ENCODE measurements at places on chromosomes 2 and 18.

GRCh38 chr2:152465541-152465940 is 130.6 kb downstream of the FMNL2 start:
- DNase-seq = no peak

DNA sequence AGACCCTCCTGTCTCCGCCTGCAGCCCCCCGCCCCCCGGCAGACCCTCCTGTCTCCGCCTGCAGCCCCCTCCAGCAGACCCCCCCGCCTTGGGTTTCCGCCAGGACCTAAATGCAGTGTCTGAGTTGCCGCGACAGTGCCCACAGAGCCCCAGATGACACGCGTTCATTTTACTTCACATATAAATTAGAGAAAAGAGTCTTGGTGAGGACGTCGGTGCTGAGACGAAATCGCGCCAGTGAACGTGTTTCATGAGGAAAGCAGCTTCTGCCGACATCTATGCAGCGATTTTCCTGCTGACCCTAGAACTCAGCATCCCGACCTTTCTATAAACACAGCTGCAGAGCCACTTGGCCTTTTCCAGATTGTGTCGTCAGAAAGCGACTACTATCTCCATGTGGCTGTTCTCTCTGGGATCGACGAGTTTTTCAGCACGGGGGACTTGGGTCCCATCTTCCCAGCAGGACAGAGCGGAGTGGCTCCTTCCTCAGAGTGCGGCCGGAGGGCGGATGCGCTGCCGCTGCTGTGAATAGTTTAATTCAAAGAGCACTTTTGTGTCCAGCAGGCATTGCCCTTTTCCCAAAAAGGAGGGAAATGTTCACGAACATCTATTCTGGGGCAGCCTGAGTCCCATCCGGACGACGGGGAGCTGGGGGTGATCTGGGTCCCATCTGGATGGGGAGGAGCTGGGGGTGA is 136.7 kb downstream of the NFATC1 start:
- DNase-seq = no peak

GRCh38 chr2:160165996-160166395 is 34.1 kb downstream of the ITGB6 start:
- DNase-seq = no peak

- DNase-seq = no peak
These were observed 5.0 kb upstream of the NTSR2 start for GRCh38 chr2:11674983-11675382.

DNA sequence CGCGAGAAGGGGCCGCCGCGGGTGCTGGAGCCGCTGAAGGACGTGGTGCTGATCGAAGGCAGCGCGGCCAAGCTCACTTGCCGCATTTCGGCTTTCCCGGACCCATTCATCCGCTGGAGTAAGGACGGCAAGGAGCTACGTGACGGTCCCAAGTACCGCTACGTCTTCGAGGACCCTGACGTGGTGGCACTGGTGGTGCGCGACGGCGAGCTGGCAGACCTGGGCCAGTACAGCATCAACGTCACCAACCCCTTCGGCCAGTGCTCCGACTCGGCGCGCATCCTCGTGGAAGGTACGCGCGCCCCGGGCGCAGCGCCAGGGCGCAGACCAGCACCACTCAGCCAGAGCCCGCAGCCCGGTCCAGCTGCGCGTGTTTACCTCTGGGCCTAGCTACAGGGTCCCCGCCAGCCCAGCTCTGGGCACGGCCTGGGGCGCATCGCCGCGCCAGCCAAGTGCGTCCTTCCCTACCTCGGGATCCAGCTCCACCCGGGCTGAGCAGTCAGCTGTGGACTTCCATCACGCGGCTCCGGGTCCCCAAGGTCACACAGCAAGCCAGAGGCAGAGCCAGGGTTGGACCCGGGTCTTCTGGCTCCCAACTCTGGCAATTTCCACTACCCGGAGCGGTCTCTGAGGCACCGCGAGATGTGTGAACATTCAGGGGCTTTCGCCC is 1.7 kb upstream of the GMPPA start:
- DNase-seq = no peak

- DNase-seq = no peak
These were observed 61.7 kb downstream of the CTIF start for GRCh38 chr18:48600456-48601090.

DNA sequence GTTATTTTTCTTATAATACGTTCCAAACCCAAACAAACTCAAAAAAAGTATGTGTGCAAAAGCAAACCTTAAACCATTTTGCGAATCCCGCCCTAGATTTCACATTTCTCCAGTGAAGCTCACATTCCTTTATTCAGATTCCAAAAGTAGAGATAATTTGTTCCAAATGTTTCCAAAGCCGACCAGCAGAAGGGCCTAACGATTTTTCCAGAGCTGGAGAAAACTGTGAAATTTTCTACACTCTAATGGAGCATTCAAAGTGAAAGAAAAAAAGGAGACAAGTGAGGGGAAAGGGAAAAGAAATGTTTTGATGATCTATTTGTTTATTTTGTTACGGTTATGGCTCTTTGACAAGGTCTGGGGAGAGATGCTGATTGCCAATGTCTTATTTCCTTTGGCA is 286.5 kb upstream of the SLC14A2 start:
- DNase-seq = no peak

DNA sequence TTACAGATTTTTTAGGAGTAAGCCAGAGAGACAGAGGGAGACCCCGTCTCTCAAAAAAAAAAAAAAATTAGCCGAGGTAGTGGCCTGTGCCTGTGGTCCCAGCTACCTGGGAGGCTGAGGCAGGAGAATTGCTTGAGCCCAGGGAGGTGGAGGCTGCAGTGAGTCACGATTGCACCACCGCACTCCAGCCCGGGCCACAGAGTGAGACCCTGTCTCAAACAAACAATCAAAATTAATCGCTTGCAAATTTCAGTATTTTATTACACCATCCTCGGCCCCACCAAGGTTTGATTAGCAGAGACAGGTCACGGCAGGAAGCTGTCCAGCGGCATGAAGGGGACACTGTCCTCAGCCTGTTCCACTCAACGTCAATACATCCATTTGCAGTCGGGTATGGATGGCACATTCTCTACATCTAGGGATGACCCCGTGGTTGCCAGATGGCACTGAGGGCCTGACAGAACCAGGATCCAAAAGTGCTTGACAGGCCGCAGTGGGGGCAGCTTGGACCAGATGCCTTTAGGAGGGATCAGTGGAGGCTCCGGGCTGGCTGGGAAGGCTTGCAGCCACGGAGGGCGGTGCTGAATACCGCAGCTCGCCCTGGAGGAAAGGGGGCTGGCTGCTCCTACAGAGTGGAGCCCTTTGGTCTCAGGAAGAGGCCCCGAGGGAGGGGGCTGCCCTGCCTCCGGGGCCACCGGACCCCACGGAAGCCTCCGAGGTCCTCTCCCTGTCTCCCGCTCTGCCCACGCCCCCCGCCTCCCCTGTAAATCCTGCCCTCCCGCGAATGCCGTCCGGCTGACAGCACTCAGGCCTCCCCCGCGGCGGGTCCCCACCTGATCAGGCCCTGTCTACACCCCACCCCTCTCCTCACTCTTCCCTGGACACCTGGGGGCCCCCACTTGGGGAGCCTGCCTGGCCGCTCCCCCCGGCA is 13.1 kb downstream of the ASPRV1 start:
- no peak for DNase-seq

DNA sequence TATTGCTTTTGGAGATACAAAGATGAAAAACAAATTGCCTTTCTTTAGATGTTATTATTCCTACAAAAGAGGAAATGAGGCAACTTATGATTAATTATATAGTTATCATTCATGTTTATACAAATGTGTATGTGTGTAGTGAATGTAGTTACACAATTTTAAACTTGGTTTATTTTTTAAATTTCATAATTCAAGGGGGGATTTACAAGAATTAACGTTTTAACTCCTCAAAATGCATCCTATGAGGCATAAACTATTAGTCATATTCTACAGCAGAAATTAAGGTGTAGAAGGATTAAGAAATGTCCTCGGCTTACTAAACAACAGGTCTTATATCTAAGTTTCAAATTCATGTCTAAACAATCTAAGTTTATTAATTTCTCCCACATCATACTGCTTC is 1545.8 kb downstream of the LRP1B start:
- no peak for DNase-seq

DNA sequence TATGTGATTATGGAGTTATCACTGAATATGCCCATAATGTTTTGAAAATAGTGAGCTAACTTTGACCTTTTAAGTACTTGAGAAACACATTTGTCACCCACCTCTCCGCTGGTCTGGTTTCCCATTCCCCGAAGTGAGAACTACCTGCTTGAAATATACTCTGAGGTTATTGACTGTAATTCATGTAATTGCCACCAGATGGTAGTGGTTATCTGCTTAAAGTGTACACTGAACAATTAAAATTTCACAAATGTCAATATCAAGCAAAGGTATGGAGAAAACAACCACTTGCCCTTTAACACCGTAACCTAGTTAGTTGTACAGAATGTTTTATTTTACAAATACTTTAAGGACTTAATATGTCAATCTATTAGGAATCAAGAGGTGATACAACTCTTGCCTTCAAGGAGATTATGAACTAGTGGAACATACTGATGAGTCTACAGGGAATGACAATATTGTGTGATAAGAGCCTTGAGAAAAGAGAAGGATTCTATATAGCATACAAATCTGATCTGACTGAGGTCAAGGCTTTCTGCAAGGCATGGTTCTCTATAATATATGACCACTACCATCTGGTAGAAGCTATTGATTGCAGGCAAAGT is 316.8 kb upstream of the KCNH7 start:
- DNase-seq = no peak

GRCh38 chr2:42865884-42866881 is 73.8 kb upstream of the HAAO start:
- DNase-seq = no peak

GRCh38 chr2:120236316-120236715 is 13.1 kb upstream of the TMEM185B start:
- DNase-seq = no peak

DNA sequence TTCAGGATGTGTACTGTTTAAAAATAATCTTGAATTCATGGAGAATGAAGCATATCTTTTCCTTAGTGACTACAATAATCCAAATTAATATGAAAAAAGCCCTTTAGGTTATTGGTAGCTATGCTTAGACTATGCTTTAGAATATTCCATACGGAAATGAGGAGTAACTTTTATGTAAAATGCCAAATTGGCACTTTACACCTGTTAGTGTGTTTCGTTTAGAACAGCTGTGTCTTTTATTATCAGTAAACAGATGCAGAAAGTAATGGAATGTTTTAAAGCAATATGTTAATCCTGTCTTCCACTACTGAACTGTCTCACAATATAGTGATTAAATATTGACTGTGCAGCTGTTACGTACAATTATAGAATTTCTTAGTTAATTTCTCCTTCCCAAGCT is 129.6 kb downstream of the PMS1 start:
- no peak for DNase-seq

DNA sequence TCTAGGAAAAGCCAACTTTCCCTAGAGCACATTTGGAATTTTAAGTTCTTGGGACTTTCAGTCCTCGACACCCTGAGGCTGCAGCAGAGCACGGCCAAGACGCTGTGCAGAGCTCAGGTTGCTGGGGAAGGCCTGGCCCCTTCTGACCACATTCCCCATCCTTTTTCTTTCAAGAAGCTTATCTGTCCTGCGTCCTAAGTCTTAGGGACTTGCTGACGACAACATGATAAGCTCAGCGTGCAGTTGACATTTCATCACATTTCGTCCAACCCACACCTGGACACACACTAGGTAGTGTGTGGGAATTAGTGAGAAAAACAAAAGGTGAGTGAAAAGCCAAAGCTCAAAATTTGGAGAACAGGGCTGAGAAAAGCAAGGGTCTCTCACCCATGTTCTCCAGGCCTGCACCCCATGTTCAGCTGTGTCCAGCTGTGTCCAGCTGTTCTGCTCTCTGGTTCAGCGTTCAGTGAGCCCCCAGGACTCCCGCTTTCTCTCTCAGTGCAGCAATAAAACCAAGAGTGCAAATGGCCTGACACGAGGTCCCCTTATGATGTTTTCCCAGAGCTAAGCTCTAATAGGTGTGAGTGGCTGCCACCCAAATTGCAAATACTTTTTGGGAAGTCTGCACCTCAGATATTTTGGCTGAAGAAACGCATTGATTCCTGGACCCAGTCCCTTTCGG is 101.9 kb downstream of the RGPD3 start:
- no peak for DNase-seq

- no peak for DNase-seq
These were observed 69.8 kb downstream of the REV1 start for GRCh38 chr2:99420031-99420430.

Measured in activated CD8-positive, alpha-beta memory T cell treated with anti-CD3 and anti-CD28 coated beads for 1 hour (primary cell).